ENCODE measurements at places on chromosomes 6 and 20.

DNA sequence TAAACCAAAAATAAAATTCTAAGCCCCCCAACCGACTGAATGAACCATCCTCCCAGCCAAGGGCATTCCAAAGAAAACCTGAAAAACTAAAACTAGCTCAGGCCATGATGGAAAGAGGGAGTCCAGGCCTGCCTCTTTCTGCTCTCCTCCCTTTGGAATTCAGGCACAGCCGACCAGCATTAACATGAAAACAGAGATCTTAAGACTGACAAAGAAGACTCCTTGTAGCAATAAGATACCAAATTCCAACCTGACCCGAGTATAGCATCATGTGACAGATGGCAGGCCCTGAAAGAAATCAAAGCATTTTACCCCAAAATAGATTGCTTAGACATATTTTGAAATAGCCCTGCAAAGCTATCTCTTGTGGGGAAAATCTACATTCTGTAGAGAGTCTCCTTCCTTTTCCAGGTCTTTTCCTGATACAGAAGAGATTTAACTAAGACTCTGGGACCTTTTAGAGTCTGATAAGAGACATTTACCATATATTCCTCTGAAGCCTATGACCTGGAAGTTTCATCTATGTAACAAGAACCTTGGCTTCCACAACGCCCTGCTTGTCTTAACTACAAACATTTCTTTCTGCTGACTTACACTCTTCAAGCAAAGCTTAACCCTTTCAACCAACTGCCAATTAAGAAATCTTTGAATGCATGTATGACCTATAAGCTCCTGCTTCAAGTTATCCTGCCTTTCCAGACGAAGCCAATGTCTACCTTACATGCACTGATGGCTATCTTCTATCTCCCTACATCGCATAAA lies 22.2 kb upstream of the TXLNB start:
- DNase-seq, result no peak

- no peak for DNase-seq
Observed at GRCh38 chr6:137832110-137832509, 34.9 kb upstream of the TNFAIP3 start.

- no peak for DNase-seq
Observed at GRCh38 chr6:4668271-4669179, 107.7 kb upstream of the CDYL start.

- no peak for DNase-seq
Observed at GRCh38 chr20:62366370-62367135, 559 bp downstream of the LAMA5 start.

GRCh38 chr20:40109136-40109535 lies 579.9 kb downstream of the MAFB start:
- DNase-seq, result no peak

GRCh38 chr20:62133051-62133845 lies 9.9 kb downstream of the PSMA7 start:
- no peak for DNase-seq

GRCh38 chr20:58623579-58624473 lies 27.3 kb upstream of the STX16 start:
- DNase-seq, result no peak

DNA sequence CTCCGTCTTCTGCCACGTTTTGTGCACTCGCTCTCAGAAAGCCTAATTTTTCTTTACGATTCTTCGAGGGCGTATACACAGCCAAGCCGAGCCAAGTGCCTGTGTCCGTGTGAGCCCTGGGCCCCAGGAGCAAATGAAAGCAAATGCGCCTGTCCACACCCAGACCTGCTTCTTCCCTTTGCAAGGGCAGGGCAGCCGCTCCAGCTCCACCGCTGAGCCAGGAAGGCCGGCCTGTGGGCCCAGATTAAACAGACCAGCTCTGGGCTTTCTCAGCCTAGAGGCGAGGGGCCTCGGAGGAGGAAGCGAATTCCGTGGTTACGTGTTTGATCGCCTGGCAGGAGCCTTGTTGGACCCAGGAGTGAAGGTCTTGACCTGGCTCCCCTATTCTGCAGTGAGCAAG lies 184.6 kb downstream of the SMOC2 start:
- DNase-seq, result no peak

DNA sequence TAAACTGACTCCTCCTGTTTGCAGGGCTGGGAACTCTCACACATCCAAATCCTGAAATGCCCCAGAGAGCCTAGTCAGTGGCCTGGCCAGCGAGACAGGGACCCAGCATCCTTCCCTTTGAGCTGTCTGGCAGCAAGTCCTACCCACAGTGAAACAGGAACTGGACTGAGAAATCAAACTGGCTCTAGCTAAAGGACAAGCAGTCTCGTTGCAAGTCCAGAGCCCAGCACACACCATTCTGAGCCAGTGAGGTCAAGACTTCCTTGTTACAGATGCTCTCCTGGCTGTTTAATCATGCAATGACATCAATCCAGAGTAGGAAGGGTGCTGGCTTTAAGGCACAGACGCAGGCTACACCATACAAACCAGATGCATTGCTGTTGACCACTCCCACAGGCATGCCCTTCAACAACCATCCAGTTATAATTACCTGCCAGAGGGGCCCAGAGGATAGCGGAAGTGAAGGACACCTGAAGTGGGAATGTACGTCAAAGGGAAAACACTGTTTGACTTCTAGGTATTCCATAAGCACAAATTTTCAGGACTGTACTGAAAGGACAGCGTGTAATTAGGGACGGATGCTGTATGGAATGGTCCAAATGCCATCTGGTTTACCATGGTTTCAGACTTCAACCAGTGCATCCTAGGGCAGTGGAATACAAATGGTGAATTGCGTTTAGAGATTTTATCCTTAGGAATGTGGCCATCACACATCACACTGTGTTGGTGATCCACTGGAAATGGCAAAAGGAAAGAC lies 114.4 kb downstream of the SLC23A2 start:
- no peak for DNase-seq

GRCh38 chr6:46865221-46865620 lies 56.5 kb downstream of the ADGRF5 start:
- DNase-seq, result no peak

DNA sequence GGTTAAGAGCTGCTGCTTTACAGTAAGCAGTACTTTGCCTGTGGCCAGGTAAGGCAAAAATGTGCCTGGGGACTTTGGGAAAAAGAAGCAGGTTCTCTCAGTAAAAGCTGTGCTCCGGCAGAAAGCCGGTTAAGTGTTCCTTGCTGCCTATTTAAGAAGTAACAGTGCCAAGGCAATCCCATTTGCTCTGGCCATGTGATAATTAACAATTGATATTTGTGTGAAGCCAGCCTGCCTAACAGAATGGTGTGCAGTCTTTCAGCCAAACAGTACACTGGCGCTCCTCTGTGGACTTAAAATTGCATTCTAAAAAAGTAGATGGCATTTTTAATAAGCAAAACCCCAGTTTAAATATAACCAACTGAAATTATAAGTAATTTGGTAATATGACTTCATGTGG lies 430.3 kb downstream of the PLCB1 start:
- DNase-seq, result no peak

GRCh38 chr20:3828798-3829197 lies 8.5 kb downstream of the AP5S1 start:
- no peak for DNase-seq

DNA sequence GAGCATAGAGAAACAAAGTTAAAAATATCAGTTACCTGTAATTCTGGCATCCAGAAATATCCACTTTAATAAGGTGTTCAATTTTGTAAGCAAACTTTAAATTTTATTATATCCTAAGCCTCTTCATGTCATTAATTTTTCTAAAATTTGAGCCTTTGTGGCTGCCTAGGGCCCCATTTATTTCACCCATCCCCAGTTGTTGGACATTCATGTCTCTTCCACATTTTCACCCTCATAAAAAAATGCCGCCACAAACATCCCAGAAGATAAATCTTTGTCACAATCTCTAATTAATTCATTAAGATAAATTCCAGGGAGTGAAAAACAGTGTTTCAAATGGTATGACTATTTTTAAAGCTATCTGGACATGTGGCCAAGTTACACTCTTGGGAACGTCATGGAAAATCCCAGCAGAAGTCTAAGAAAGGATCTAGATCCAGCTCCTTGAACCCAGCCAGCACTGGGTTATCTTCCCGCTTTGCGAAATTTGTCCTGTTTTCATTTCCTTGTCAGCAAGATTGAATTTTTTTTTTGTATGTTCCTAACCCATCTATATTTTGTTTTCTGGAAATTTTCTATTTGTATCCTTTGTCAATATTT lies 97.2 kb downstream of the TMEM242 start:
- no peak for DNase-seq

GRCh38 chr6:107114926-107115694 lies at the start of gene BEND3:
TSS of gene BEND3 (minus strand) at chr6:107115515. CDS start at chr6:107099285, 16,230 bp downstream.
- peak; percentile 30 for DNase-seq

- DNase-seq, result no peak
Observed at GRCh38 chr6:30979141-30979540, 4.4 kb upstream of the MUC21 start.

DNA sequence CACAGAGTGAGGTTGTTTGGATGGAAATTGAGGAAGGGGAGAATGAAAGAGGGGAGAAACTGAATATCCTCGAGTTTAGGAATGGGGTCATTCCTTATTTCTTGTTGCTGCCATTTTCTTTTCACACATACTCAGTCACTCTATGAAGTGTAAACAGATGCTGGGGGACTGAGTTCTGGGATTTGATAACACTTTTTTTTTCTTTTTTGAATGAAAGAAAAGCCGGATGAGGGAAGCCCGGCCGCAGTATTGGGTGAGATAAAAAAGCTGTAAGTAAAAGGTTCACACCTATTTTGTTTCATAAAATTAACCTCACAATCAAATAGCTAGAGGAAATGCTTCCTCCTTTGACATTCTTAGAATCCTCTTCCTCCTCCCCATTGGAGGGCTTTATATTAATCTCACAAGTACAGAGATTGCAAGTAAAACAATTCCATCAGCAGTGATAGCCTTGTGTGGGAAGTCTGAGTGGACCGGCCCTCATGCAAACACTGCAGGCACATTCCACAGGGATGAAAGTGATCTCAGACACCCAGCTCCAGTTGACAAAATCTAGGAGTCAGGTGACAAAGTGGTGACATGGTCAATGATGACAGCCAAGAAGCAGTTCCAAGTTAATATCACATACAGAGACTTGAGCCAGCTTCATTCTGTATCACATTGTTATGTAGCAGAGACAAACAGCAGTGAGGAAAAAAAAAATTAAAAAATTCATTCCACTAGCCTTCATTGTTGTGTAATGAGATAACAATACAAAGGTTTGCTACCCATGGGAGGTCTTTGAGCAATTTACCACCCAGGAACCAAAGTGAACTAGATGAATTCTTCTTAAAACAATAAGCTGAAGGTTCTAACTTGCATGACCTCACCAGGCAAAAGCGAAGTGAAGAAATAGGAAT lies 391.1 kb upstream of the HSF2 start:
- no peak for DNase-seq

DNA sequence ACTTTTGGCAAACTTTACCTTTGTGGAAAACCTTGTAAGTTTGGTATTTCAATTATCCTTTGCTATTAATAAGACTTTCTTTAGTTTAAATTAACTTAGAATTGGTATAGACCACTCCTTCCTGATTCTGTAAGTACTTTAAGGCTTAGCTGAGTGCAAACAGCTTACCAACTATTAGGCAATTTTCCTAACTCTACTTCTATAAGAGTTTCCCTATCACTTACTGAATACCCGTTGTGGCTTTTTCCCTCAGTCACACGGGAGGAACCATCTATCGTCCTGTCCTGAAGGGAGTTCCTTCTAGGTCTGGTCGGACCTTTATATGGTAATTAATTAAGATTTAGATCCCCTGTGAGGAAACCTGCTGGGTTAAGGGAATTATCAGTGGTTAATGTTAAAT lies 9.6 kb downstream of the SLC35A1 start:
- no peak for DNase-seq

GRCh38 chr6:52417675-52418111 lies 2.4 kb upstream of the EFHC1 start:
- no peak for DNase-seq

GRCh38 chr20:43559147-43559987 lies 540 bp downstream of the SGK2 start:
- DNase-seq, result no peak

DNA sequence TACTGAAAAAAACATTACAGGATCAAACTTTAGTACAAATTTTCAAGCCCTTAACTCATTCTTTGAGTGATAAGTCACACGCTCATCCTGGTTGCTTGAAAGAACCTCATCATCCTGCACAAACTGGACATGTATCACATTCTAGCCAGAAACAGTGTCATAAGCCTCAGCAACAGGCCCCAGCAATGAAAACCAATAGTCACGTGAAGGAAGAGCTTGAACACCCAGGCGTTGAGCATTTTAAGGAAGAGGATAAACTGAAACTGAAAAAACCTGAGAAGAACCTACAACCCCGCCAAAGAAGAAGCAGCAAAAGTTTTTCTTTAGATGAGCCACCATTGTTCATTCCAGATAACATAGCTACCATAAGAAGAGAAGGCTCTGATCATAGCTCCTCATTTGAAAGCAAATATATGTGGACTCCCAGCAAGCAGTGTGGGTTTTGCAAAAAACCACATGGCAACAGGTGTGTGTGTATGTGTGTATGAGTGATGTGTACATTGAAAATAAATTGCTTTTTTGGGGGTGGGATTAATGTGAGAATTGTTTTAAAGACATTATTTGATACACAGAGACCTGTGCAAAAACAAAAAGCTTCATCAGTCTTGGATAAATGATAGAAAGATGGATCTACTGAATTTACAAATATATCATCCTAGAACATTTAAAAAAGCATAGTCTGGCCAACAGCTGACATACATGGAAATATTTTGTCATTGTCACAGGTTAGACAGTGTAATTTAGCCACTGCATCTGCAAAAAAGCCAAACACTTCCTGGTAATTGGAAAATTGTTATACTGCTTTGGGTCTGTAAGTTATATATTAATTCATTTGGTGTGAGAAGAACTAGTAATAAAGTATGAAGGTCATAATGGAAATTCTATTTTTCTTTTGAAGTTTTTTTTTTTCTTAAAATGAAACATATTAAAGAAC lies 50.1 kb downstream of the PHF3 start:
- no peak for DNase-seq

GRCh38 chr6:87155842-87156815 lies 764 bp downstream of the ZNF292 start:
- DNase-seq, result peak; percentile 22

DNA sequence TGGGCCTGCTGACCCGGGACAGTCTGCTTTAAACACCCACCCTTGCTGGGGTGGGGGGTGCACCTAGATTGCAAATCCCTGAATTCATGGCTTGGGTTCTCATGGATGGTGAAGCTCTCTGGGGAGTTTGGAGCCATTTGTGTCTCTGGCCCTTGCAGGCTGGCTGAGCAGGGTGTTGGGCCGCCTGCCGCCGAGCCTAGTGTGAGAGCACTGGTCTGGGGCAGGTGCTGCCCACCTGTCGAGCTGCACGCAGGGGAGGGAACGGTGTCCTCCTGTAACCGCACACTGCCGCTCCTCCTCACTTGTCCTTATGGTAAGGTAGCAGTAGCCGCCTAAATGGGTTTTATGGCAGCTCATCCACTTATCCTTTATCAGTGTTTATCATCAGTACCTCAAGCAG lies 143.9 kb downstream of the DTNBP1 start:
- DNase-seq, result no peak

DNA sequence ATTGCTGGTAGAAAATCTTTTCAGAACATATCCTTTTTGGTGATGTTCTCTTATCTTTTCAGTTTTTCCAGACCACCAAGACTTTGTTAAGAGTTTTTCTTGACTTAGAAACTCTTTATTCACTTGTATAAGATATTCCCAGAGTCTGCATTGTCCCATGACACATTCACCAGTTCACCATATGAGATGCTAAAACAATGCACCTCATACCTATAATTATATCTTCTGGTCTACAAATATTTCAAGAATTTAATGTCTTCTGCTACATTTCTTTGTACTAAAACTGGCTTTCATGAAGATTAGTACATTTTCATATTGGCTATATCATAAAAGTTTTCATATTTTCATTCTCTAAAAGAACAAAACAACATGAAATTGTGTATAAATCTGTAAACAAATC lies 111.3 kb downstream of the ADGRG6 start:
- no peak for DNase-seq

GRCh38 chr6:32832535-32832934 lies 6.0 kb downstream of the TAP2 start:
- no peak for DNase-seq

Measured in activated T-cell treated with anti-CD3 and anti-CD28 coated beads for 1 hour (primary cell).